Muscle of leg (tissue), 16 donors: ENCODE measurements at places on chromosomes 5 and 9.

GRCh38 chr9:129253803-129254381 lies 75.8 kb upstream of the IER5L start:
- peak; percentile 78 for DNase-seq

DNA sequence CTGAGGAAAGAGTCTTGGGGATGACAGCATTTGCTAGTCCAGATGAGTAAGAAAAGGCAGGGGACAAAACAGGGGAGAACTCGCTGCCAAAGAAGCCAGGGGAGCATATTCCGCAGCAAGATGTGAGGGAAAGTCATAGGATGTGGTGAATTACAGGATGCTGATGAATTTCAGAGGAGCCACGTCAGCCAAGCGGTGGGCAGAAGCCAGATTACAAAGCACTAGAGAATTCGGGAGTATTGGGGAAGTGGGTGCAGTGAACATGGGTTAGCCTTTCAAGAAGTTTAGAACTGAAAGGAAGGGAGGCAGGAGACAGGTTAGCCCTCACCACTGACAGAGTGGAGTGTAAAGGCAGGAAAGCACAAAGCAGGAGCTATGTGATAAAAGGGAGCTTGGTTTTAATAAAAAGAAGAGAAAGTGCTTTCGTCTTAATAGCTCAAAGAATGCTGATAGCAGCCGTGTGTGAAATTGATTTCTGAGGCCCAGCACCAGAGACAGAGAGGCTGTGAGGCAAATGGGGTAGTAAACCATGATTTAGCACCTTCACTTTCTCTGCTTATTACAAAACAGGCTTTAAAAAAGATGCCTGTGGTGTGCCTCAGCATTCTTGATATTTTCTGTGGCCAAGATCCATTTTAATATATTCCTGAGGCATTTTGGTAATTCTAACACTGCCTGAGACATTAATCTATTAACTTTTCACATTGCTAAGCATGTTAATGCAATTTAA lies 16.9 kb downstream of the ADAMTSL1 start:
- DNase-seq, result peak; percentile 53

DNA sequence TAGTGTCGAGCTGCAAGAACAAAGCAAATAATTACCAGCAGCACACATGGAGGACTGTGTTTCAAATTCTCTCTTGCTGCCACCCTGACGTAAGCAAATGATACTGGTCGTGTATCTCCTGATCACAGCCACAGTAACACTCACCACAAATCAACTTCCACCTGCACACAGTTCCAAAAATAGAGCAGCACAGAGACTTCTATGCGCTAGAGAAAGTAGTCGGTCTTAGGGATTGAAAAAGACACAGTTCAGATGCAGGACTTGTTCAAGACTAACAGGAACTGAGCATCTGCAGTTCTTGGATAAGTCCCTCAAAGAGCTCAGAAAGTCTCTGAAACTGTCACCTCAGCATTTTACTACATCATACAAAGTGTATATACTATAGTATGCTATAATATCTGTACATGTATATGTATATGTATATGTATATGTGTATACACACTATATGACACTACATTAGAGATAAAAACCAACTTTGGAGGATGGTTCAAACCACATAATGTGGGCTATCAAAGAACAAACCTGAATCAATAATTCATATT lies 279.0 kb downstream of the GLIS3 start:
- no peak for DNase-seq

DNA sequence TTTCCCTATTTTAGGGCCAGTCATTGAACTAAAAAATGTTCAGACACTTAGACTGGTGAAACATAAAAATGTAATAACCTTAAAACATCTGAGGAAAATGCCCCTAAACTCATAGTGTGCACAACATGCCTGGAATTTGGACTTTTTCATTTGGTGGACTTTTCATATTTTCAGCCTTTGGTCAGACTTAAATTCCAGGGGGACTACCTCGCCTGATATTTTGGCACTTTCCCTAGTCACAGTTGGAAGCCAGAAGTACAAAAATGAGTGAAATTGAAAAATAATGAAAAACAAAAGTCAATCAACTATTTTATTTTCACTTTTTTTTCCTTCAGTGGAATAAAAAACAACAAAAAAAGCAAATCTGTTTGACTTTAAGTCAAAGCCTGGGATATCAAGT lies 256.2 kb downstream of the ACTL7B start:
- DNase-seq, result peak; percentile 30

- DNase-seq, result no peak
Observed at GRCh38 chr5:111914966-111915636, 158.1 kb upstream of the NREP start.

DNA sequence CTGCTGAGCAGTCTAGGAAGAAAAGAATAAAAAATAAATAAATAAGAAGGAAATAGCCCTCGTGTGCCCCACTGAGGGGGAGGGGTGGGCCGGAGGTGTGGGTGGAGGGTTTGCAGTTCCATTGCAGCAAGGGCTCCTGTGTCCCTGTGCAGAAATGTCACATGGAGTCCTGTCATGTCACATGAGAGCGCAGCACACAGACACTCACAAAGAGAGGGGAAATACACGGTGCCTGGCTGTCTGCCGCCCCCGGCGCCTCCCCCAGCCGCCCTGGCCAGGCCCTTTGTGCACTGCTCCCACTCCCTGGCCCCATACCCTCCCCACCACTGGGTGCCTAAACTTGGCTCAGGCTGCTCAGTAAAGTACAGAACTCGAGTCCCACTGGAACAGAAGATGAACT lies 55.6 kb upstream of the SPTLC1 start:
- DNase-seq, result no peak

- no peak for DNase-seq
Observed at GRCh38 chr9:111937301-111937700, 40.7 kb downstream of the UGCG start.

DNA sequence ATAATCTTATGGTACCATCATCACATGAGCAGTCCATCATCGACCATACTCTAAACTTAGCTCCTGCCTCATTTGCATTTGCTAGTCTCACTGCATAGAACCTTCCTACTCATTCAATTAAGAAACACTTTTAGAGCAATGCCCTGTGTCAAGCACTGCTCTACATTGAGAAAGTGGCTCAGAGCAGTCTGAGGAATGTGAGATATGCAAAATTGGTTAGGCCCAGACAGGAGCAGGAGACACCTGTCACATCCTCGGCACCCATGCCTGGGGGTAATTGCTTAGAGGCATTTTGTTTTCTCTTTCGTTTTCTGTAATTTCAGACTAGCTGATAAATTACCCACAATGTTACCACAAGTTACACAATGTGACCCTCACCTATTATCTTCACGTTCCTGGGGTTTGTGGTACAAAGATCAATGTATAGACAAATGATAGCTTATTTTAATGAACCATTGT lies 4.9 kb upstream of the RARS1 start:
- DNase-seq, result no peak

DNA sequence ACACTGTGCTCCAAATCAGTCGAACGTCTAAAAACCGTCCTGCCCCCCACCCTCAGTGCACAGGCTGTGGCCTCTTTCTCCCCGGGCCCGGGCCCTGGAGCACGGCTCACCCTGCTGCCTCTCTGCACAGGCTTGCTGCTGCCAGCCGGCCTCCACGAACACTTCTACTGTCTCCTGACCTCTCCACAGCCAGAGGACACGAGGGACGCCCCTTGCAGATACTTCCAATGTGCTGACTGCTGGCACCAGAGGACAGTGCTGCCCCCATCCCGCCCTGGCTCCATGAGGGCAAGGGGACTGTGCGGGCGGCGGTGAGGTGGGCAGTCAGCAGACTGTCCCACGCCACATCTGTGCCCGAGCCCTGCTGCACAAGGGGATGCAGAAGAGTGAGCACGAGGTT lies 174.8 kb downstream of the COL23A1 start:
- no peak for DNase-seq

GRCh38 chr9:104842698-104843097 lies 78.8 kb downstream of the NIPSNAP3B start:
- no peak for DNase-seq

DNA sequence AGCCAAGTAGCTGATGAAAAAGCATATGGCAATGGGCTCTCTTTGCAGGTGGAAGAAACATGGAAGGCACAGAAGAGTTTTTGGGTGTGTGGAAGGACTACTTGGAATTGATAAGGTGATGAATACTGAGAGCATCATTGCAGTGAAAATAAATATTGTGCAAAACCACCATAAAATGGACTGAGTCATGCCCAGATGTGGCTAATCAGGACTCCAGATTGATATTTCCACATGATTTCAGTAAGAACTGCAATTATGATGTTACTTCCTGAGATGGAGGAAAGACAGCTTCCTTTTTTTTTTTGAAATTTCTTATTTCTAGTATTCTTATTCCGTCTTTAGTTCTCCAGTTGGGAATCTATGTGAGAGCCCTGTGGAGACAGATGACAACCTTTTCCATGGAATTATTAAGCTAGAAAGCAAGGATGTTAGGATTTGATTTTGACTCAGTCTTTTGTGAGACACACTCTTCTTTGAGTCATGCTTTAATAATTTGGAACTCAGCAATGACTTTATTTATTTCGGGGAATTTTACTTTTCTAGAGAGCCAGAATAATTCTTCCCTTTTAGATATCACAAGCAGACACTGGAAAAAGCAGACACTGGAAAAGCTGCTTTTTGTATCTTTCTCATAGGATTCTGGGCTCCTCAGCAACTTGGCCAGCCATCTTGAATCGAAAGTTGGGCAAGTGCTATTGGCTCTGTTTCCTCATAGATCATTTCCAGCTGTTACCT lies 94.2 kb upstream of the VCAN start:
- peak; percentile 84 for DNase-seq

DNA sequence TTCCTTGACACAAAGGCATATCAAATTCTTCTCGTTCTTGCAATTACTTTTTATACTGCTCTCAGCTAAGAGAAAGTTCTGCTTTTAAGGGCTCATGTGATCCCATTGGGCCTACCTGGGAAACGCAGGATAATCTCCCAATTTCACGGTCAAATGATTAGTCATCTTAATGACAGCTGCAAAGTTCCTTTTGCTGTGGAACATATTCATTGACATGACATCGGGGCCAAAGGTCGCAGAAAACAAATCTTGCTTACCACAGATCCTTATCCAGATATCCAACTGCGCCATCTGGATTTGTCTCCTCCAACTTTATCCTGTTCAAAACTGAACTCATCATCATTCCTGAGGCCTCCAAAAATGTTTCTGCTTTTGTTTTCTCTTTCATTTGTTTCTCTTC lies 1085.6 kb upstream of the WWC1 start:
- DNase-seq, result no peak

GRCh38 chr5:98784411-98784810 lies 10.9 kb downstream of the RGMB start:
- no peak for DNase-seq

DNA sequence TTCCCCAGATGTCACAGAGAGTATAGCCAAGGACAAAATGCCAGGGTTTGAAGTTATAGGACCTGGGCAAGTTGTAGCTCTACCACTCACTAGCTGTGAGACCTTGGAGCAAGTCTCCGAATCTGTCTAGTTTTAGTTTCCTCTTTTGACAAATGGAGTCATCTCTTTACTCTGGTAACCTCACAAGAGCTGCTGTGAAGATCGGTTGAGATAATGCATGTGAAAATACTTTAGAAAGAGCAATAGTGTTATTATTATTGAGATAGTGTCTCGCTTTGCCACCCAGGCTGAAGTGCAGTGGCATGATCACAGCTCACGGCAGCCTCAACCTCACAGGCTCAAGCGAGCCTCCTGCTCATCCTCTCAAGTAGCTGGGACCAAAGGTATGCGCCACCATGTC lies 117.9 kb upstream of the NR5A1 start:
- DNase-seq, result no peak

GRCh38 chr9:36728651-36729520 lies 156.2 kb downstream of the MELK start:
- peak; percentile 25 for DNase-seq

GRCh38 chr9:93185266-93186214 lies 1.6 kb downstream of the WNK2 start:
- DNase-seq, result no peak

DNA sequence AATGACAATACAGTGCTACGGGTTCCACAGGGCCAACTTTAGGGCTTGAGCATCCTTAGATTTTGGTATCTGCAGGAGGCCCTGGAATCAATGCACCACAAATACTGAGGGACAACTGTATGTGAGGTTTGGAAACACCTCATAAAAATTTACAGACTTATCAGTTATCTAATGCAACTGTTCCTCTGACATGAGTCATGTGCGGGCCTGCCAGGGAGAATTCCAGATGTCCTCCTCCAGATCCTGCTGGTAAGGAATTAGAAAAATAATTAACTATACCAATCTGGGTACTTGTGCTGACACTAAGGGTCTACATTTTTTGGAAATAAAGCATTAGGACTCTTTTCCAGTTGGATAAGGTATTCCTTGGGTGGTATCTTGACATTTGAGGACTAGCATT lies 333.3 kb downstream of the ARRDC3 start:
- no peak for DNase-seq

DNA sequence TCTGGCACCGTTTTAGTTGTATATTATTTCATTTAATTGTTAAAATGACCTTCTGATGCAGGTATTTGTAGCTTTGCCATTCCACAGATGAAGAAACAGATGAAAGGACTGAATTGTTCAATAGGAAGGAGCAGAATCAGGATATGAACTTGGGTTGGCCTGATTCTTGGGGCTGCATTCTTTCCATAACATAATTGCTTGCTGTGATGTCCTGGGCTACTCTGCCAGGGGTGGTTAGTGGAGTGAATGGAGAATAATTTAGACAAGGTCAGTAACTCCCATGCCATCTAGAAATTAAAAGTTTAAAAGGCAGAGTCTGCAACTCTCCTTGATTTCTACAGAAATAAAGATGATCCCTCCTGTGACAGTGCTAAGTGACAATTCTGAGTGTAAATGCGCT lies 15.9 kb downstream of the TLR4 start:
- DNase-seq, result no peak

GRCh38 chr5:15598294-15598902 lies 98.4 kb downstream of the FBXL7 start:
- no peak for DNase-seq

DNA sequence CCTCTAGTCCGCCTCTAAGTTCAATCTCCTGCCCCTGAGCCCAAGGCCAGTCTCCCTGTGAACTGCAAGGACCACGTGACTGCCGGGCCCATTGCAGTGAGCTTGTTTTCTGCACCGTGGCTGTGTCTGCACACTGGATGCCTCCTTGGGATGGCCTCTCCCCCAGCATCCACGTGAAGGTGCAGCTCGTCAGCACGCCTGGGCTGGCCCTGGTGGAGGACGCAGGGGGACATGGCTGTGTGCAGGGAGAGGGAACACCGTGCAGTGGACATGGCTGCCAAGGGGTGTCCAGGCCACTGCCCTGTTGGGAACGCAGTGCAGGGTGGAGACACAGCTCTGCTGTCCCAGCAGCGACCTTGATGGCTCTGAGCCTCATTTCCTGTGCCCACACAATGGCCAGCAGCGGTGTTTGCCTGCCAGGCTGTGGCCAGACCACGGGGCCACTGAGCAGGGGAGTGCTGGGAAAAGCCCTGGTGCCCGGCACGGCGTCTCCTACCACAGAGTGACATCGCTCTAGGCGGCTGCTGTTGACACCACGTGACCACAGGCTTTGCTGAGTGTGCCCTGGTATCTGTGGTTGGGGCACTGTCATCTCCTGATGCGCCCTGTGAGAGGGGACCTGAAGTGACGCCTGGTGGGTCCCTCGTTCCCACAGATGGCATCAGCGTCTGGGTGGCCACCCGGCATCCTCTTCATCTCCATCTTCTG lies 26.9 kb upstream of the EXOC3 start:
- DNase-seq, result no peak
